CD4-positive, alpha-beta memory T cell (primary cell): ENCODE measurements at places on chromosomes 2 and 18.

GRCh38 chr18:76951456-76952247 lies 129.3 kb downstream of the ZNF236 start:
- DNase-seq, result no peak

GRCh38 chr2:234241656-234242458 lies 191.4 kb downstream of the SPP2 start:
- no peak for DNase-seq

DNA sequence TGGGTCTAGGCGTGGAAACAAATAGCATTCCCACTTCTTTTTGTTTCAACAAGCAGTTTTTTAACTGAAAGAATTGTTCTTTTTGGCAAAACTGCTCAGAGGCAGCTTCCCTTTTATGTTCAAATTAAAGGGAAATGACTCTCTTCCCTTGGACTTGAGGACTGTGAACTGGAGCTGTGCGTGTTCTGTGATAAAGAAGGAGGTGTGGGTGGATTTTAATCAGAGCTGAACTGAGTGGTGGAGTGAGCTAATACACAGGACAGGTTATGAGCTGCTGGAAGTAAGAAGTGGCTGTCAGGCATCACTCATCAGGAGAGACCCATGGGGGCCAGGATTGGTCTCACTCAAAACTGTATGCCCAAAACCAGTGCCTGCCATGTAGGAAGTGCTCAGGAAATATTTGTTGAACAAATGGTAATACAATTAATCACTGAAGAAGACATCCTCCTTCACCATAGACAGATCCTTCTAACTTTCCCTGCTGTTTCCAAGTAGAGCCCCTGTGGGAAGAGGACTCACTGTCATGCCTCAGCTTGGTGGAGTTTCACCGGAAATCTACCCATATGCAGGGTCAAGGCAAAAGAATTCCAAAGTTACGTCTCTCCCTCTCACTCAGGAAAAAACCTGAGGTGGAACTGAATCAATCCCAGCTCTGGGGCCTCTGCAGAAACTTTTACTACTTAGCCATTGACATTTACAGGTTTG lies 55.9 kb downstream of the FEZ2 start:
- no peak for DNase-seq

- peak; percentile 39 for DNase-seq
These were observed 66.5 kb downstream of the DTNB start for GRCh38 chr2:25606892-25607291.

DNA sequence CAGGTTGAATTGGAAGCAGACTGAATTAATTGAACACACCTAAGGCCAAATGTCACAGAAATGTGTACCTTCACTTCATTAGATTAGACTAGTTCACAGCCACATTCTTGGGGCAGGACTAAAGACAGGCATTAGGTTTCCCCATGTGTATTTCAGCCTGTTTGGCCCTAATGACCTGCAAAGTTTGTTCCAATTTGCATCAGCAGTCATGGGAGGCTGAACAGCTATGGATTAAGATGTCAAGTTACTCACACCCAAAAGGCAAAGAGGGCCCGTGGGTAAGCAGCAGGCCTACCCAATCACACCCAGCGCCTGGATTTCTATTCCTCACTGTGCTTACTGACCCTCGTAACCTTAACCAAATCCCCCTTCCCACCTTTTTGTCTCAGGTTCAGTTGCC lies 99.6 kb upstream of the RIOK3 start:
- DNase-seq, result no peak

DNA sequence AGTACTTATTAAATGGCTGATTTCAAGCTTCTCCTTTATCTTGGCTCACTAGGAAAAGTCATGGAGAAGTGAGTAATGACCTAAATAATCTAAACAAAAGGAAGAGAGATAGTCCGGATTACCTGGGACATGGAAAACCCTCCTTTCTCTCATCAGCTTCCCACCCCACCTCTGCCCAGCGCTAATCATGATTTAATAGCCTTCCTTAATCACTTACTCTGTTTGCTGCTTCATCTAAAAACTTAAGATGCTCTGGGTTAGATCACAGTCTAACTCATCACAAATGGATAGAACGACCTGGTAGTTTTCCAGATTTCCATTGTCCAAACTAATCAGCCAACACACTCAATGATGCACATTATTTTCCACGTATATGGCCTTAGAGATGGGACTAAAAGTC lies 87.8 kb upstream of the THOC1 start:
- no peak for DNase-seq

GRCh38 chr2:19717446-19717845 lies 184.3 kb downstream of the TTC32 start:
- DNase-seq, result no peak

GRCh38 chr2:103789381-103790095 lies 1027.7 kb downstream of the TMEM182 start:
- DNase-seq, result no peak

GRCh38 chr2:27494284-27494943 lies 586 bp downstream of the FNDC4 start:
- no peak for DNase-seq

DNA sequence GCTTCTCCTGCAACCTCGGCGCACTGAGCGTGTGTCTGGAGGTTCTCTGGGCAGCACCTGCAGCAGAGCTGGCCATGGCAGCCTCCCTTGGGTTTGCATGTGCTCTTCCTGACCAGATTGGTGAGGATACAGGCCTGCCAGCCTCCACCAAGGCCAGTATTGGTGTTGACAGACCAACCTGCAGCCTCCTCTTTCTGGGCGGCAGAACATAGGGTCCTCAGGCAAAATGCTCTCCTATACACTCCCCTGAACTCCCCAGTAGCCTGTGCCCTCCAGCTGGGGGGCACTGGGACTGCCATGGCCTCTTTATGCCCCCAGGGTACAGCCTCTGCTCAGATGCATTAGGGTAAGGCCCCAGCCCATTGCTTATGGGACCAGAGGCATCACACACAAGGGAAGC lies 131.9 kb upstream of the SPRED2 start:
- DNase-seq, result no peak
